ENCODE measurements at places on chromosomes 6 and 20. TPM values are rescaled to one million over a fixed set of nuclear protein-coding genes. Genes with fewer than 3 reads are reported as not detected.

The ZBP1 gene
- total RNA-seq = 0.06 TPM

The TUBB2B gene
- 554 TPM for total RNA-seq

The KCNQ5 gene
- total RNA-seq = 2.4 TPM

The MCHR2 gene
- 0.11 TPM for total RNA-seq

The CFAP61 gene
- 4.0 TPM for total RNA-seq

The MKKS gene
- total RNA-seq = 29.8 TPM

Measured in spinal cord (tissue), 10 donors.